ENCODE measurements at places on chromosomes 13 and 19.
A peak's percentile ranks its signal among the peaks of the same experiment; 100 is the strongest.

GRCh38 chr19:49741210-49741844 is 21.8 kb downstream of the TSKS start:
- DNase-seq = peak; percentile 15

GRCh38 chr13:98538876-98539275 is 38.0 kb downstream of the STK24 start:
- DNase-seq = no peak

GRCh38 chr19:51566489-51567100 is 4.5 kb upstream of the ZNF175 start:
- no peak for DNase-seq

DNA sequence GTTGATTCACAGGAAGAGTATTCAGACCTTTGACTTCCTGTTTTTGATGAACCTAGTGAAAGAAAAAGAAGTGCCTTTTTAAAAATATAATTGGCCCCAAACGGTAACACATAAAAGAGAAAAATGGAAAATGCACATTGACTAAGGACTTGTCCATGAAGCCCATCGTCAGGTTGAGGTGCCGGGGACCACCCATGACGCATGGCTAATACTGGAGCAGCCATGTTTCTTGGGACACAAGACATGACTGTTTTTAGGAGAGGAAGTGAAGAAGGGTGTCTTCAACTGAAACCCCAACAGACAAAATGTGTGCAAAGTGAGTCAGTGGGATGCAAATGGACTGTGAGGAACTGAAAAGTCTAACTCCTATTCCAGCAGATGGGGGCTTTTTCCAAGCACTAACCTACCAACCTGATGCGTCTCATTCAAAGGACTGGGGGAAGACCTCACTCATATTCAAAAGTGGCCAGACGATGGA is 459.4 kb downstream of the FOXO1 start:
- DNase-seq = no peak

GRCh38 chr13:35140831-35141230 is 198.8 kb downstream of the NBEA start:
- no peak for DNase-seq

Data from RCC 7860 (cell line).